ENCODE measurements at places on chromosomes 6 and 20.
A peak's percentile ranks its signal among the peaks of the same experiment; 100 is the strongest.

DNA sequence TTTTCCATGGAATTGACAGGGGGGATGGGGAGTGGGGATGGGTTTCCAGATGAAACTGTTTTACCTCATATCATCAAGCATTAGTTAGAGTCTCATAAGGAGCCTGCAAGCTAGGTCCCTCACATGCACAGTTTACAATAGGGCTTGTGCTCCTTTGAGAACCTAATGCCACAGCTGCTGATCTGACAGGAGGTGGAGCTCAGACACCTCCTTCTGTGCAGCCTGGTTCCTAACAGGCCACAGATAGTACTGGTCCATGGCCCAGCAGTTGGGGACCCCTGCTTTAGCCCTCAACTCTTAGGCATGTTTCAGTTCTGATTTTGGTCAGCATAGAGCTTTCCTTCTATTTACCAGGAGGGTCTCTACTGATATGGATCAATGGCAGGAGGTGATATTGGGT is 251.6 kb downstream of the LAMA2 start:
- DNase-seq, result no peak

DNA sequence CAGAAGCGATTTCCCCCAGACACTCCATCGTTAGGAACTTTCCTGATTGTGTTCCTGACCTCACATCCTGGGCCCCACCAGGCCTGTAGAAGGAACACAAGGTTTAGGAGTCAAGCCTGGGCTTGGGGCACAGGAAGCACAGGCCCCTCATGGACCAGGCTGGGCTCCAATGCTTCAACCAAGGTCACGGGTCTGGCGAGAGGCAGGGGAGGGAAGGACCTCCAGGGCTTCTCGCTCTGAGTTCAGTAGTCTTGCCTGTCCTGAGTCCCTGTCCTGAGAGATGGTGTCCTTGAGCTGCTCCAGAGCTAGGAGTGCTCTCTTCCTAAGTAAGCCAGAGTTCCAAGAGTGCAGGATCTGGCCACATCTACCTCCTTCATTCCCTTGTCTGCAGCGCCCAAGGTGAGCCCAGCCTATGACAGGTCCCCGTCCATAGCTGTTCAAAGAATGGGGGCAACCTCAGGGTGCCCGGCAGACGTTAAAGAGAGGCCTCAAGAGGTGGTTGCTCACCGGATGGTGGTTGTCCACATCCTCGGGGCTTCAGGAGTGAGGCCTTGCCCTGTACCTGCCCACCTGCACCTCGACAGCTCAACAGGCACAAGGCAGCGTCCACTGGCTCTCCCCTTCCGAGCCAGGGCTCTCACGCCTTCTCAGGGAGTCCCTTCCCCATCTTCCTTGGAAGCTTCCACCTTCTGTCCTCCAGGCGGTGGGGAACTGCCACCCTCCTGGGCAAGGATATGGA is 1.6 kb upstream of the TUBB1 start:
- no peak for DNase-seq

DNA sequence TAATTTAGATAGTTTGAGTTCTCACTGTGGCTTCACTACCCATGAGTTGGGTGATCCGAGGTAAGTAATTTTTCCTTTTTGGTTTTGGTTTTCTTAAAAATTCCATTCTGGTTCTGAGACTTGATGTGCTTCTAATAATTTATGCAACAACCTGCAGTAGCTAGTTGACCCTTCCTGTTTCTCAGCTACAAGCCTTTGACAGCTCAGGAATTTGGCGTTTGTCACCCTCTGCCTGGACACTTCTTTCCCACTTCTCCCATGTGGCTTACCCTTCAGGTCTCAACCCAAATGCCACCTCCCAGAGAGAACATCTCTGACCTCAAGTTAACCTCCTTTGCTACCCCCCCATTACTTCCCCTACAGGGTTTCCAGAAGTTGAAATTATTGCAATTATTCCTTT is 49.7 kb upstream of the TSHZ2 start:
- DNase-seq, result no peak

GRCh38 chr20:63858393-63859165 is 2.7 kb upstream of the ABHD16B start:
- DNase-seq, result peak; percentile 79

DNA sequence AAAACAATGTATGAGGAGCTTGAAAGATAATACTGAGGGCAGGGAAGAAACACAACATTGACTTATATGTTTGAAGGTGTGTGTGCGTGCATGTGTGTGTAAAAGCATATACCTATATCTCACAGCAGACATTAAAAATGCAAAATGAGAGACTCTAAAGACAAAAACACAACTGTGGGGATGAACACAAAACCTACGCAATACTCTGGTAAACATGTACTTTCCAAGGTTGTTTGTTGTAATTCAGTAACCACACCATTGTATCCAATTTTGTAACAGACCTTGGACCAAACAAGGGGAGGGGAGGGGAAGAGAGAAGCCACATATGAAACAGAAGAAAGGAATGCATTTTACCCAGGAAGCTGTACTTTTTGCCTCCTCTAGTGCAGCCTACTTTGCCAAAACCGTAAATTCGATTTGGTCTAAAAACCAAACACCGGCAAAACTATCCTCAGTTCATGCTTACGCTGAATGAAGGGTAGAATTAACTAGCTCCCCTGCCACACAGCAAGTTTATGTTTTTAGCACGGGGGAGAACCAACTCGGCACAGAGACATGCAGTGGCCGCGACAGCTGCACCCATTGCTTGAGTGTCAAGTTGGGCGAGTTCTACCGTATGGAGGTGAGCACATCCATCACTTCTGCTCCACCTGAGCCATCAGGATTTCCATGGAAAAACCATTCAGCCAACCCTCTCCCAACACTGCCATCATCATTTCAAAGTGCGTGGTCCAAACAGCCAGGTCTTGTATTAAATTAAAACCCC is 50.0 kb downstream of the CNKSR3 start:
- DNase-seq, result peak; percentile 87

GRCh38 chr6:110881546-110882273 is 7.1 kb downstream of the AMD1 start:
- DNase-seq, result no peak

GRCh38 chr6:134863763-134864510 is 86.0 kb downstream of the ALDH8A1 start:
- DNase-seq, result no peak

DNA sequence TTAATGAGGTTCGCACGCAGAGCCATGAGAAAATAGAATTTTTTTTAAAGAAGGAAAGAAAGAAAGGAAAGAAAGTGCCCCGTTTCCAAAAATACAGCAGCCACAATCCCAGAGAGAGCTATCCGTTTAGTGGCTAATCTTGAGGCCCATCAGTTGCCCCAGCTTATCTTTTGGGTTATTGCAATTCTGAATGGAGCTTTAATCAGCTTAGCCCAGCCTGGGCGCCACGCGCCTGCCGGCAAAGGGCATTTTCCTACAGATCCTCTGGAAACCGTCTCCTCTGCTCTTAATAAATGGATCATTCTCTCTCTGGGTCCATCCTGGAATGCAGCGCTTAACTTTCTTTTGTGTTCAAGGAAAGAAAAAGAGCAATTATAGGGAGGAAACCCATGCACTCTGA is 413.3 kb downstream of the MAFB start:
- DNase-seq, result no peak

- DNase-seq, result no peak
Observed at GRCh38 chr20:47030271-47030810, 135.7 kb downstream of the EYA2 start.

DNA sequence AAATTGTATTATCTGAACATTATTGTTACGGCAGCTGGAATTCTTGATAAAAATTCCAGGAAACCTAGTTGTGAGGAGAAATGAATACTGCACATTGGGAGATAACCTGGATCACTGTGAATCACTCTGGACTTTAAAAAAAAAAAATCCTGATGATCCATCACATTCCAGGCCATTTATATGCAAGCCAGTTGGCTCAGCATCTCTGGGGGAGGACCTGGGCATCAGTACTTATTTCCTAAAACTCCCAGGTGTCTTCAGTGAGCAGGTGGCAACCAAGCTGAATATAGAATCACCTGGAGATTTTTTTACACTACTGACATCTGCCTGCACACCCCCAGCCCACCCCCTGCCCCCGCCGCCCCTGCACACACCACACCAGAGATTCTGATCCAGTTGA is 39.1 kb upstream of the SIRT5 start:
- DNase-seq, result no peak

- peak; percentile 7 for DNase-seq
Observed at GRCh38 chr20:8901237-8902025, 167.5 kb upstream of the PLCB4 start.

DNA sequence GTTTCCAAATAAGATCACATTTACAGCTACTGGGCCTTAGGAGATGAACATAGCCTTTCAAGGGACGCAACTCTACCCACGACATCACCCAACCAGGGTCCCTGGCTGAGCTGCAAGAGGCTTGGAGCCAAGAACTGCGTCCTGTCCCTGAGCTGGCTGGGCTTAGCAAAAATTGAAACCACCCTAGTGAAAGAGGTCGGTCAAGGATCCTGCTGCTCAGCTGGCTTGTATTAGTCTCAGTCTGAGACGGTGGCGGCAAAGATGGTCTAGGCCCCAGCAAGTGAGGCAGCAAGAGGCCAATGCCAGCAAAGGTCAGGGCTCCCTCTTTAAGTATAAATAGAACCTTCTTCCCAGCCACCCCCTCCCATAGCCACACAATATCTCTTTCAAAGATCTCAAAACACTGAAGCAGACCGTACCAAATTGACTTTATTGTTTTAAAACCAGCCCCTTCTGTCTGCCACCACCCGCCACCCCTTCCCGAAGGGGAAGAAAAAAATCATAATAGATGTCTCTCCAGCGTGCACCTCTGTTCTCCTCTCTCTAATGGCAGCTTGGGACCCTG is 140.5 kb downstream of the EYA2 start:
- no peak for DNase-seq

DNA sequence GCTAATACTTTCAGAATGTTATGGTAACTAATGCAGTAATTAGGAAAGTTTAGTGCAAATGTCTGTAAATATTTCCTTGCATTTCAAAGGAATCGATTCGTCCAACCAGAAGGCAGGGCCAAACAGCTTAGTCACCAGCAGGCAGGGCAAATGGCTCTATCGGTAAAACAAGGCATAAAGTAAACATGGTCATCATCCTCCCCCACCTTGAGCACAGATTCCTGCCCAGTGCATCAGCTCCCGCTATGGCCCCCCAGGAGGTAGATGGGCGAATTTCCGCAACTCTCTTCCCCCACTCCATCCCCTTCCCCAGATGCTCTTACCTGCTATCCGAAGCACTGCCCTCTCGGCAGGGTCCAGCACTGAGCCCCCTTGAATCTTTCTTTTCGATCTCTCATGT is 103.8 kb upstream of the BEND6 start:
- no peak for DNase-seq

GRCh38 chr6:57116776-57117175 is 26.8 kb downstream of the ZNF451 start:
- DNase-seq, result peak; percentile 41

- DNase-seq, result no peak
Observed at GRCh38 chr6:43903739-43904290, 133.8 kb downstream of the VEGFA start.

GRCh38 chr6:3341467-3341866 is 82.7 kb downstream of the PSMG4 start:
- DNase-seq, result peak; percentile 43

GRCh38 chr6:104623052-104623690 is 236.5 kb downstream of the HACE1 start:
- DNase-seq, result peak; percentile 68

DNA sequence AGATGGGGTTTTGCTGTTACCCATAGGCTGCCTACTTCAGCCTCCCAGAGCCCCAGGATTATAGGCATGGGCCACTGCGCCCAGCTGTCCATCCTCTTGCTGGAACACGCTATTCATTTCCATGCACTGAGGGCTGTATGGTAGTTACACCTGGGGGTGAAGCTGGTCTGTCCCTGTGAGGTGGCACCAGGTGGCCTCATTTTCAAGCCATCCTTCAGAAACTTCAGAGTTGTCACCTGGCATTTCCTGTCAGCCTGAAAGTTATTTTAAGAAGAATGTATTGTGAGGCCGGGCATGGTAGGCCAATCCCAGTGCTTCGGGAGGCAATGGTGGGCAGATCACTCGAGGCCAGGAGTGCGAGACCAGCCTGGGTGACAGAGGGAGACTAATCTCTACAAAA is 147.6 kb downstream of the DTNBP1 start:
- DNase-seq, result no peak

DNA sequence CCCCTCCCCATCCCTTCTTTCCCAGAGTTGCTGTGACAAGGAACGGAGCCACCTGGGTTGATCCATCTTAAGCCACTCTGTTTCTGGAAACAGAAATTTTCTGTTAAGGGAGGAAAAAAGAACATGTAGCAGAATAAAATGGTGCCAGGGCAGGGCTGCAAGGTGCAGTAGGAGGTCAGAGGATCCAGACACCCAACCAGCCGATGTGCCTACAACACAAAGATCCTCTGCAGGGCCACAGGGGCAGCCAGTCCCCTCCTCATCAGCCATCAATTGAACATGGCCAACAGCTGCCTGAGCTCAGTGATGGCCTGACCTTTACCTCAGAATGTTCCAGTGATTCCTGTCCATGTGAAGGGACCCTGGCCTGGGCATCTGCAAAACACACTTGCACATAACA is 11.9 kb downstream of the MDFI start:
- no peak for DNase-seq

DNA sequence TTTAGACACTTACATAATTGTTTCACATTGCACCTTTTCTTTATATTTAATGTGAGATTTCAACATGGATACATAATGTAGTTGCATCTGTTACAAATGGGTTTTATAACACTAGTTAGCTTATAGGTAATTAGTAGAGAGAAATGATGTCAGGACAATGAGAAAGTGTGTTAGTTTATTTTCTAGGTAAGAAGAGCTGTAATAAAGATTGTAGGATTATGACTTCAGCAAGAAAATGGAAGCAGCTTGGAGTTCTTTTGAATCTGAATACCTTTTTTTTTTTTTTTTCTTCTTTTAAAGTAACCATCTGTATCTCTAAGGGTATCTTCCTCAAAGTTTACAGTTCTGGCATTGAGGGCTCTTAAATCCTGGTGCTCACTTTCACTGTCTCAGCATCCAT is 35.3 kb downstream of the CD2AP start:
- DNase-seq, result no peak

DNA sequence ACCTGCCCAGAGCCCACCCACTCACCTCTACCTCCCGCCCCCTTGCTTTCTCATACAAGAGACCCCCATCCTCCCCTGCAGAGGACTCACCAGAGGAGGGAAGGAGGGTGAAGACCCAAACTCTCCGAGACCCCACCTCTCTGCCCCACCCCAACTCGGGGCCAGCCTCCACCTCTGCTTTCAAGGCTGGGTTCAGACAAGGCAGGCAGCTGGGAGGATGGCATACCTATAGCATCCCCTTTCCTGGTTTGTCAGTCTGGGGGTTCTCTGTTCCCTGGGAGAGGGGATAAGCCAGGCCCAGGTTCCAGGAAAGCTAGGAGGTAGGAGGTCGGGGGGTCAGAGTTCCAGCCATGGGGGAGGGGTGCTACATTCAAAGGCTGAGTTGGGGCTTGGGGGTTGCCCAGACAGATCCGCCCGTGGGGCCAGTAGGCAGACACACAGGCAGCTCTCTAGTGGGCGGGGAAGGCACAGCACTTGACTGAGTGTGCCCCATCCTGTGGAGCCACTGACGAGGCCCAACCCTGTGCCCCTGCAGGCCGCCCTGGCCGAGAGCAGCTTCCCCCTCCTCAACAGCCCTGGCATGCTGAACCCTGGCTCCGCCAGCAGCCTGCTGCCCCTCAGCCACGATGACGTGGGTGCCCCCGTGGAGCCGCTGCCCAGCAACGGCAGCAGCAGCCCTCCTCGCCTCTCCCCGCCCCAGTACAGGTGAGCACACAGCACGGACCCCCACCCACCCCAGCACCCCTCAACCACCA is 40.8 kb upstream of the MDFI start:
- no peak for DNase-seq

All from fibroblast of villous mesenchyme (primary cell).